Activated CD4-positive, CD25-positive, alpha-beta regulatory T cell (primary cell): ENCODE measurements at places on chromosomes 6 and 20.

- no peak for DNase-seq
These were observed 2.3 kb upstream of the ZNF165 start for GRCh38 chr6:28078050-28078449.

DNA sequence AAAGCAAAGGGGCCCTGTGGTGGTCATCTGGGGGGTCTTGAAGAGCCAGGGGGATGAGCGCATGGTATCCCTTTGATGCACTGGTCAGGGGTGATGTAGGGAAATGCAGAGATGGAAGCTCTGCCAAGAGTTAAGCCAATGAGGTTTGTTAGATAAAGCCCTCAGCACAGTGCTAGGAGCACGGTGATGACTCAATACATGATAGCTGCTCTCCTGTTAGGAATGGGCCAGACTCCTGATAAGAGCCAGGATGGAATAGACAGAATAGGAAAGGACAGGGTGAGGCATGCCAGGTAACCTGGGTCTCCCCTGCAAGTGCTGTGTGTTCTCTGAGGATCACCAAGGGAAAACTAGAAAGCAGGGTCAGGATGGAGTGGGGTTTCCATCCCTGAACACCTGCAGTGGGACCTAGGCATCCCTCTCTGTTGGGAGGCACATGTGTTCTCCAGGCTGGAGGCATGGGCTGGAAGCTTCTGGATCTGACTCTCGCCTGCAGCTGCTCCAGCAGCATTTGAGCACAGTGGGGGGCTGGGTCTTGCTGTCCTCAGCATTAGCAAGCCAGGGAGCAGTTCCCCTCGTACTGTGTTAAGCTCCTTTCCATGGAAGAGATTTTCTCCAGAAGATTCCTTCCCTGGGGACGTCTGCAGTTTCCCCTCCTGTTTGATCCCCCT is 71.8 kb upstream of the TIAM2 start:
- DNase-seq, result no peak

- DNase-seq, result no peak
These were observed 553.9 kb downstream of the PTPRT start for GRCh38 chr20:42635699-42636411.

GRCh38 chr6:100881707-100882040 is 545 bp upstream of the ASCC3 start:
- DNase-seq, result no peak

- no peak for DNase-seq
These were observed 56.5 kb upstream of the HFE start for GRCh38 chr6:26030716-26031115.

GRCh38 chr6:155325700-155326516 is 11.6 kb upstream of the TFB1M start:
- DNase-seq, result no peak

DNA sequence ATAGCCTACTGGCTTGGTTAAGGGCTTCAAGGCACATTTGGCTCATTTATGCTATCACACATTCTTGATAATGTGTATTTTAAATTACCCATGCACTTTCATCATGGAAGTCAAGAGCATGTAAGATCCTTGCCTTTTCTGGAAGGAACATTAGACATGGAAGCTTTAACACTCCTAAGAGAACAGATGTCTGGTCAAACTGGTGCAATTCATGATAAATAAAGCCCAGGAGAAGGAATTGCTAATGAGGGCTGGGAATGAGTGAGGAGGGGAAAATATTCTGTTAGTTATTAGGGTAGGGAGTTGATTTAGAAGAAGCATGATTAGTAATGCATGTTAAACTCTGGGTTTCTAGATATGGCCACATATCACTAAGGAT is 688.6 kb upstream of the CITED2 start:
- no peak for DNase-seq

DNA sequence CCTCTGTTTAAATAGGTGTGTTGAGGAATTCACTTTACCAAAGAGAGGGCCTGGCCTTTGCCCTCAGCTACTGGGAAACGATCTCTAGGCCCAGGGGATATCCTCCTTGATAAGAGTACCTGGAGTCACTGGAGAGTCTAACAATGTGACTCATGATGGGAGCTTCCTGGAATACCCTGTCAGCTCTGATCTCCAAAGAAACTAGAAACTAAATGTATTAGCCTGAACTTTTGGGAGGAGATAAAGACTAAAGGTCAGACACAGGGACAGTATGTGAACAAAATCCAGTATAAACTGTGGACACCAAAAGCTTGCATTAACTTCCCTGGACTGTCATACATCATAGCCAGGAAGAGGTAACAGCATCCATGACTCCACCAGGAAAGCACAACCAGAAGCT is 148.5 kb downstream of the RNGTT start:
- DNase-seq, result no peak

- DNase-seq, result no peak
These were observed 36.7 kb downstream of the INSM1 start for GRCh38 chr20:20404633-20405032.

DNA sequence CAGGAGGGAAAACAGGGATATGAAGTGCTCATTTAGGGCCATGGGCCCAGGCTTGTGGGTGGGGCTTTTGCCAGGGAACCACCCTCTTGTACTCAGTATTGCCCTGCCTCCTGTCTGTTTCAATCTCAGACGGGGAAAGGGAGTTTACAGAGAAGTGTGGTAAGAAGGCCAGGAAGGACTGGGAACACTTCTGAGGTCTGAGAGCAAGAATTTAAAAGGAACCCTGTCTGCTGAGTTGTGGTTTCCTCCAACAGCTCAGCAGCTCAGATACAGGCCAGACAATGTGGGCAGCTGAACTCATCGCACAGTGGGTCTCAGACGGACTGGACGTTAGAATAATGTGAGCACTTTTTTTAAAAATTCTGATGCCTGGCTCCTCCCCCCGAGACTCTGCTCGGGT is 354.1 kb upstream of the ARID1B start:
- no peak for DNase-seq

GRCh38 chr6:16135066-16135465 is 6.2 kb downstream of the MYLIP start:
- no peak for DNase-seq

DNA sequence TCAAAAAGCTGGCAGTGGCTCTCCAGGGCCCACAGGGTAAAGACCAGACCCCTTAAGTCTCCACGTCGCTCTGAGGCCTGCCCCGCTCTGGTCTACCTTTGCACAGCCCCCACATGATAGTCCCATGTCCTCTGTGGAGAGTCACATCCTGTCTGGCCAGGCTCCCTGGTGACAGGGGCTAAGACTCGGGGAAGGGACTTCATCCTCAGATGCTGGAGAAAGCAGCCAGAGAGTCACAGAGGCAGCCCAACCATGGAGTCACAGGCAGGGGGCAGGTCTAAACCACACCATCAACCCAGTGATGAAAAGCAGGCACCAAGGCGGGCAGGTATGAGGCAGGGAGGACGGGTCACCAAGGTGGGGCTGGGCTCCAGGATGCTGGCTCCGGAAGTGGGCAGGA is 62.2 kb downstream of the SLC22A23 start:
- DNase-seq, result no peak

- DNase-seq, result no peak
These were observed 46.2 kb downstream of the TTI1 start for GRCh38 chr20:37986873-37987601.

DNA sequence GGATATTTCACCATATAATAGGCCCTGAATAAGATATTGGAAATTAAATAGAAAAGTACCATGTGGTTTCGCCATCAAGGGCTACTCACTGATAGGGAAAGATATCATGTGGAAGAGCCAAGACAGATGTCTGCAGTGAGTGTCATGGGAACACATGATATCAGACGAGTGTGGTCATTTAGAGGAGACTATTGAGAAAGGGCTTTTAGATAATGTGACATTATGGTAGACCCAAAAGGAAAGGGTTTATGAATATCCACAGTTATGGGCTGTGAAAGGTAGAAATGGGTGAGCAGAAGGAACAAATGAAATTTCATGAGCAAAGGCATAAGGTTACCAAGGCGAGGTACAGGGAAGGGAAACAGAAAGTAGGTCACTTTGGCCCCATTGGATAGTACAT is 182.3 kb upstream of the PRSS16 start:
- no peak for DNase-seq

DNA sequence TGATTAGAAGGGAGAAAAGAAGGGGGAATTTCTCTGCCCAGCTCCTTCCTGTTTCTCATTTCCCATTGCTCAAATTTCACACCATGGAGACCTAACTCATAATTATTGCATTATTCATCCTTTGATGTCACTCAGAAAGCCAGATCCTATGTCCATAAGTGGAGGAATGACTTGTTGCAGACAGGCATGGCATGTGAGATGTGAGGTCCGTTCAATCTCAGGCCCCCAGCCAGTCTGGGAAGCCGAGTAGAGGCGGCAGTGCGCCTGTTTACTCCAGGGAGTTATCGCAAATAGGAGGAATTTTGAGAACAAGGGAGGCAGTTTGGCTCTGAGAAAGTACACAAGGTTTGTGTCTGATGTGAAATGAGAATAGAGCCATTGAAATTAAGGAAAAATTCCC is 26.9 kb upstream of the MOCS1 start:
- DNase-seq, result no peak

DNA sequence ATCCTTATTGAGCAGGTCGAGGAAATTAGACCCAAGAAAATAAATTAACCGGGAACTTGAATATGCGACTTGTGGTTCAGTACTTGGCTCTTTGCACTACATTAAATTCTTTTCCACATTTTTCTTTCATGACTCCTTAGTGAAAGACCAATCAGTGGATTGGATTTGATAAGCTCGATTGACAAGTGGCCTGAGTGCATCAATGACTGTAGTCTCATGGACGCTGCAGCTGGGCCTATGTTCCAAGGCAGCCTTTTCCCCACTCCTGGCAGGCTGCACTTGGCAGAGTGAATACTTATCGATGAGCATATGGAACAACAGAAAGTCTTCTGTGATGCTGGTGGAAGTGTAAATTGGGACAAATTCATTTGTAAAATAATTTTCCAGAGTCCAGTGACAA is 210.8 kb upstream of the EXOC2 start:
- no peak for DNase-seq

GRCh38 chr6:125192610-125192930 is 39.0 kb downstream of the TPD52L1 start:
- DNase-seq, result no peak

DNA sequence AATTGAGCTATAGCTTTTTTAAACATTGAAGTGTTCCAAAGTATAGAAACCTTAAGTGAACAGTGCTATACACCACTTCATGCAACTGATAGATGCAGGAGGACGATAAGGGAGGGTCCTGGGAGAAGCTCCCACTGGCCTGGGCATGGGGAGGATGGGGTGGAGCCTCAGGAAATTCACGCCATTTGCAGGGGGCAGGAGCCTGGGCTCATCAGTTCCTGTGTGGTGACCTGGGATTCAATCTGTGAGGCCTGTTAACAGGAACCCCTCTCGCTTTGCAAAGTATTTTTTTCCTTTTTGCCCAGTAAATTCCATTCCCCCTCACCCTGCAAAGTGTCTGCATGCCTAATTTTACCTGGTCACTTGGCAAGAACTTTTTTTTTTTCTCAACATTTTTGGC is 11.0 kb upstream of the ASCC3 start:
- DNase-seq, result no peak

DNA sequence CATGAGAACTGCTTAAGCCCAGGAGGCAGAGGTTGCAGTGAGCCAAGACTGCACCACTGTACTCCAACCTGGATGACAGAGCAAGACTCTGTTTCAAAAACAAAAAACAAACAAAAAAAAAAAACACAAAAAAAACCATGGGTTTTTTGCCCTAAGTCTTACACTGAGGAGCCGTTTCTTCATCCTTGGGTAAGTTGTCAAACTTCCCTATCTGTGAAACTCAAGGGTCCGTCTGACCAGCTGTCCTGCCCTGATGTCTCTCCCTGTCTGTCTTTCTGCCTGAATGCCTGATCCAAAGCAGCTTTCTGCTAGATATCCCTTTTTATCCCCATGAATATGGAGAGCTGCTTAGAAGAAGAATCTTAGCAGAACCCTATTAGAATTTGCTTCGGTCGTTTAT is 41.3 kb upstream of the CLDN20 start:
- no peak for DNase-seq

DNA sequence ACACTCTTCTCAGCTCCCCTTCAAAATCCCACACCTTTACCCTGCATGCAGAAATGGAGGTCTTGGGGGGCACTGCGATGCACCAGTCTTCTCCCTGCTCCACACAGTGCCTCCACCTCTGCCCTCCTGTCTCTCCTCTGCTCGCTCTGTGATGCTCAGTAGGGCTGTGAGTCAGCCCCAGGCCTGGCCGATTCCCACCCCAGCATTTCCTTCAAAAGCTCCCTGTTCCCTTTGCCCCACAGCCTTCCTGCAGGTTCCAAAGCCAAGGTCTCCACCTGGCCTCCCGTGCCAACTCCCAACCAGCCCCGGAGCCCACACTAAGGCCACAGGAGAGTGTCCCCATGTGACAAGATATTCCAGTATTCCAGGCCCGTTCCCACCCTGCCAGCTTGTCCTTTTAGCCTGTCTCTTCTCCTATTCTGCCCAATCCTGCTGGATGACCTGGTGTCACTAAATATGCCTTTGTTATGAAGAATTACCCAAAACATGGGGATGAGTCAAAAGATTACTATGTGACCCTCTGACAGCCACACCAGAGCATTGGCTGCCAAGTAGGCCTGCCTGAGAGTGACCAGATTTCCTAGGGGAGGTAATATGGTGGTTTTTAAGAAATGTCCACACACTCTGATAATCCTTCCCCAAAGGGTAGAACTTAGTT is 118.9 kb upstream of the NXT1 start:
- DNase-seq, result no peak

DNA sequence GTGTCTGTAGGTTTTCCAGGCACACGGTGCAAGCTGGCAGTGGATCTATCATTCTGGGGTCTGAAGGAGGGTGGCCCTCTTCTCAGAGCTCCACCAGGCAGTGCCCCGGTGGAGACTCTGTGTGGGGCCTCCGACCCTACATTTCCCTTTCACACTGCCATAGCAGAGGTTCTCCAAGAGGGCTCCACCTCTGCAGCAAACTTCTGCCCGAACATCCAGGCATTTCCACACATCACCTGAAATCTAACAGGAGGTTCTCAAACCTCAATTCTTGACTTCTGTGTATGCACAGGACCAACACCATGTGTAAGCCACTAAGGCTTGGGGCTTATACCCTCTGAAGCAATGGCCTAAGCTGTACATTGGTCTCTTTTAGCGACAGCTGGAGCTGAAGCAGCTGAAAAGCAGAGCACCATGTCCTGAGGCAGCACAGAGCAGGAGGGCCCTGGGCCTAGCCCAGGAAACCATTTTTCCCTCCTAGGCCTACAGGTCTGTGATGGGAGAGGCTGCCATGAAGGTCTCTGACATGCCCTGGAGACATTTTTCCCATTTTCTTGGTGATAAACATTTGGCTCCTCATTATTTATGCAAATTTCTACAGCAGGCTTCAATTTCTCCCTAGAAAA is 253.3 kb downstream of the ERMARD start:
- no peak for DNase-seq
